ENCODE measurements at places on chromosomes 7 and 10.
A peak's percentile ranks its signal among the peaks of the same experiment; 100 is the strongest.

- no peak for DNase-seq
These were observed 22.5 kb downstream of the HHEX start for GRCh38 chr10:92712016-92712889.

DNA sequence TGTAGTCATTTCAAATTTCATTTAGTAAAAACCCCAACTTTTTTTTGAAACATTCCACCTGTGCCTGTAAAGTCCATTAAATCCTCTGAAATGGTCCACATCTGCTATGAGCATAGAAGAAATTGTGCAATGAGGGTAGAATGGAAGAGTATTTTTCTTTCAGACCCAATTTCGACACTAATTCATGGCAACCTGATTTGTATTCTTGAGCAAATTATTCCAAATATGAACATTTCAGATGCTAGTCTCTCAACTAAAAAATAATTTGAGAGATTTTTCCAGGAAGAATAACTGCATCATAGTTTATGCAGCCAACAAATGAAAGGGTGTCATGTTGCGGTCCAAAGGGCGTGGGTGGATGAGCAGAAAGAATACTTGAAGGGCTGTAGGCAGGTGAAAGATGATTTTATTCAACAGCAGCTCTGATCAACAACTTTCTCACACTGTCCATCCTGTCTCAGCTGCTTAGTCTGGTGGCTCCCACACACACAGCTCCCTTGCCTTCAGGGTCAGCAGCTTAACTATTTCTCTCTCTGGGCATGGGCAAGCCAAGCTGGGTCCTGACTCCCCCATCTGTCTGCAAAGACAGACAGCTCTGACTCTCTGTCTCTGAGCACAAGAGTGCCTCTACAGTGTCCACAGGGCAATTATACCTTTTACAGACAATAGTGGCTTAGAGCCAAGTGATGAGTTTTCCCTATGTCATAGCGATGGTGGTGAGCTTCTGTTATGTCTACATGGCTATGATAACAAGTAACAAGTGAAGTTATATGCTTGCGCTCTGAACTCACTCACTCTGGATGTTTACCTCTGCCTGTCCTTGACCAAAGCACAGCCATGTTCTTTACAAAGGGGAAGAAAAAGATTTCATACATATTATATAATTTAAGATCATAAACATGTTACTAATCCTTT is 11.5 kb downstream of the STEAP2 start:
- no peak for DNase-seq

DNA sequence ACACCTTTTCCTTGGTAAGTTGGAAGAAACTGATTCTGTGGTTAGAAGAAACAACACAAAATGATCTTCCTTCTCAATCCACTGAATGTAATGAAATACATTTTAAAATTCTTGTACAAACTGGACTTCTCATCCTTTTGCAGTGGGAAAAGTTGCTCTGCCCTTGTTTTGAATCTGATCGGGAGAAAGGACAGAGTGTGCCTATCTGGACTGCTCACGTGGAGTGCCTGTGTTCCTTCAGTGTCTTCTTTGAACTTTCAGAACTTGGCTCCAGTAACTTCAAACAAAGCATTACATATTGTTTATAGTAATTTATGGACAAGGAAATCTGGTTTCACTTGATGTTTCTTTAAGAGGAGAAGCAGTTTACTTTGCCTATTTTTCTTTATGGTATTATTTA is 17.1 kb downstream of the SLC26A3 start:
- no peak for DNase-seq

- peak; percentile 57 for DNase-seq
These were observed 159.6 kb downstream of the PARD3 start for GRCh38 chr10:34655286-34656170.

- DNase-seq: no peak
These were observed 570.8 kb upstream of the MGMT start for GRCh38 chr10:128896116-128896795.

DNA sequence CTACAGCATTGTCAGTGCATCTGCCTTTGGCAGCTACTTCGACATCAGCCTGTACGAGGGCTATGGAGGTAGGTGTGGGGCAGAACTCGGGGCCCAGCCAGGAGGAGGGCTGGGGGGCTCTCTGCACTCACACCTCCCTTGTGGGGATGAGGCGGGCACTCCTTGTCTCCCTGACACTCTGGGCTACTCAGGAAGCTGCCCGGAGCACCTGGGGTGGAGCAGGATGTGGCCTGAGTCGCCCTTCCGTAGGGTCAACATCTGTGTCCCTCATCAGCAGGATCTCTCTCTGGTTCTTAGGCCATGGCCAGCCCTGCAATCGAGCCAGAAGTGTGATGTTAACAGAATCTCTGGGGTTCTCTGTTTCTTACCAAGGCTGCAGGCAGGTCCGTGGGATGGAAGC is 40.2 kb downstream of the C10orf105 start:
- no peak for DNase-seq

- DNase-seq: no peak
These were observed 122.3 kb downstream of the JMJD1C start for GRCh38 chr10:63343476-63343875.

DNA sequence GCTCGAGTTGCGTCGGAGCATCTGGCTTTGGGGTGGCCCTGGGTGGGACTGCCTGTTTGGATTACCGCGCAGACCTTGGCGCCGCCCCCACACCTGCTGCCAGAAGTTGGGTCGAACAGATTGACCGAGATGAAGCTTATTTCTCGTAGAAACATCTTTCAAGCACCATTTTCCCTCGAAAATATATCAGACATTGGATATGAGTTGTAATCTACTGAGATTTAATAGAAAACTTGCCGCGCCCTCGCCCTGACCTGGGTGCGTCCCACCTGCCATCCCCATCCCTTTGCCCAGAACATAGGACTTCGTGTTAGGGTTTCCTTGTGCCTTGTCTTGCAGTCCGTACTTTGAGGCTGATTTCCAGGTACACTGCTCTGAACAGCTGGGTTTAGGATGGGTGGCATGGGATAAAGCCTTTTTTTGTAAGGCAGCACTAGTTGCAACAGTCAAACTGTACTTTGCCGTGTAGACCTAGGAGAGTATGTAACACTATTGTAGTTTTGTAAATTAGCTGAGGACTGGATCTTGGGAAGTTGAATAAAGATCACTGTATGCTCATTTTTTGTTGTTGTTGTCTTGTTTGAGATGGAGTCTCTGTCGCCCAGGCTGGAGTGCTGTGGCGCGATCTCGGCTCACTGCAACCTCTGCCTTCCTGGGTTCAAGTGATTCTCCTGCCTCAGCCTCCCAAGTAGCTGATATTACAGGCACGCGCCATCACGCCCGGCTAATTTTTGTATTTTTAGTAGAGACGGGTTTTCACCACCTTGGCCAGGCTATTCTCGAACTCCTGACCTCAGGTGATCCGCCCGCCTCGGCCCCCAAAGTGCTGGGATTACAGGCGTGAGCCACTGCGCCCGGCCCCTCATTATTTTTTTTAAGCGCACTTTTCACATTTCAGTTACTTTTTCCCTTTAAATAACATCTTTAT is 978 bp downstream of the OGDH start:
- DNase-seq: peak; percentile 37

DNA sequence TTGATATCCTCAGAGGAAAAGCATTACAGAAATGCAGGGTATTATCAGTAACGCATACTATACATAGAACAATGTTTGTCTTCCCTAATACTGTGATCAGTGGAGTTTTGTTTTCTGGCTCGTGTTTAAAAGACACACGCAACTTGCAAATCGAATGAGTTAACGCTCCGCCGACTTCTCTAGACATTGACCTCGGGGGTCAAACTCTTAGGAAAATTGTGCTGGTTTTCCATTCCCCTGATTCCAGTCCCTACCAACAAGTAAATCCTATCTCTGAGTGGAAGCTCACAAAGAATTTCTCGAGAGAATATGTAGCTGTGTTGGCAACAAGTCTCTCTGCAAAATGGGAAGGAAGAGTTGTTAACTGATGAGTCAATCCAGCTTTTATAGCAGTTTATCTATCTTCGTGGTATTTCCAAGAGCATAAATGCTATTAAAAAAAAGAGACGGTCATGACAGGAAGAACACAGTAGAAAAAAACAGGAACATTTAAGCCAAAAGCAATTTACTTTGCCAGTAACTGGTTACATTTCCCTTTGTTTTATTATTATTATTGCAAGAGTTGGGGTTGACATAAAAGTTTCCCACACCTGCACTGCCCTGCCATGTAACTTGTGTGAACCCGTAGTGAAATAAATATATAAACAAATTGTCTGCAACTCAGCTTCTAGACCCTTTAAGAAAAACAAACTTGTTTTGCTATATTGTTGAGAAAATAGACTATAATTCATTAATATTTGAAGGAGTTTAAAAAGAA is 144.4 kb downstream of the ARID5B start:
- DNase-seq: no peak

GRCh38 chr7:39749177-39749576 is 125.8 kb downstream of the RALA start:
- no peak for DNase-seq

- DNase-seq: no peak
These were observed 81.1 kb downstream of the CTTNBP2 start for GRCh38 chr7:117791877-117792780.

DNA sequence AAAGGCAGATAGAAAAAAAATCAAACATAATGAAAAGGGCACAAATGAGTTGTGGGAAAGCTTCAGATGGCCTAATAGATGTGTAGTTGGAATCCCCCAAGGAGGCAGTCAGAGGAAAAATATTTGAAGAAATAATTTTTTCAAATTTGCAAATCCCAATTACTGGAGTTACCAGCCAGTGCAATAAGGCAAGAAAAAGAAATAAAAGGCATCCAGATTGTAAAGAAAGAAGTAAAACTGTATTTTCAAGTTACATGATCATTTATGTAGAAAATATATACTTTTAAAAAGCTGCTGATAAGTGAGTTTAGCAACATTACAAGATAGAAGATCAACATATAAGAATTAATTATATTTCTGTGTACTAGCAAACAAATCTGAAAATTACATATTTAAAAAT is 329.0 kb downstream of the SDK1 start:
- DNase-seq: no peak

- DNase-seq: no peak
These were observed 2.5 kb downstream of the ENTPD1 start for GRCh38 chr10:95758351-95759025.

- DNase-seq: no peak
These were observed 469 bp upstream of the NOC3L start for GRCh38 chr10:94363251-94363565.

GRCh38 chr7:115085421-115085820 is 163.5 kb downstream of the MDFIC start:
- no peak for DNase-seq

DNA sequence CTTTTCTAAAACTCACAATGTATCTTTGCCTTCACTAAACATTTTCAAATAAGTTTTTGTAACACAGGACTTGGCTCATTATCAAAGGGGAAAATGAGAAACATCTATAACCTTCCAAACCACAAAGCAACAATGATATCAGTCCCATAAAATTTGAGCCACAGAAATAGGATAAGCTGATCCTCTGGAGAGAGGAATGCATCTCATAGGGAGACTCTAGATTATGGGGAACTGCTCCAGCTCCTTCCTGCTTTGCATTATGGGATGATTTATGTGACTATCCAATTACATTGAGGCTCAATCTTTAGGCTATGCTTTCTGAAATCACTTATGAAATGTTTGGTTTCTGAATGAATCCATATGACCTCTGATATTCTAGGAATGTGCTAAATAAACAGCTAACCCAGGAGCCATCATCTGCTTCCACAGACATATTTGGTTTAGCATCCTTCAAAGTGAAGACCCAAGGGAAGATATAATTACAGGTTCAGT is 70.4 kb downstream of the CUBN start:
- DNase-seq: no peak

DNA sequence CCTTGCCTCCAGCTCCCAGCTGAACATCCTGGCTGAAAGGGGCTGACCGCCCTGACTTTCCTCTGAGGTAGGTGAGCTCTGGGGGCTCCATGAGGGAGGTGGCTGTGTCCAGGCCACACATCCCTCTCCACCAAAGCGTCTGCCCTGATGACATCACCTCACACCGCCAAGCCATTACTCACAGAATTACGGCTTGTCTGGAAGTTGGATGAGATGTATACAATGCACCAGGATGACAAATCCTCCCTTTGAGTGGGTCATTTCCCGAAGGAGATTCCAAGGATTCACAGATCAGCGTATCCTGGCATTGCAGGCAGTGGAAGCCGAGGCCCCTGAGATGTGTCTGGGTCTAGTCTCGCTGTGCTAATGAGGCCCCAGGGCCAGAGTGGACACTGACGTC is 15.1 kb upstream of the RET start:
- DNase-seq: no peak

GRCh38 chr10:4617589-4617988 is 208.4 kb upstream of the AKR1E2 start:
- DNase-seq: no peak

DNA sequence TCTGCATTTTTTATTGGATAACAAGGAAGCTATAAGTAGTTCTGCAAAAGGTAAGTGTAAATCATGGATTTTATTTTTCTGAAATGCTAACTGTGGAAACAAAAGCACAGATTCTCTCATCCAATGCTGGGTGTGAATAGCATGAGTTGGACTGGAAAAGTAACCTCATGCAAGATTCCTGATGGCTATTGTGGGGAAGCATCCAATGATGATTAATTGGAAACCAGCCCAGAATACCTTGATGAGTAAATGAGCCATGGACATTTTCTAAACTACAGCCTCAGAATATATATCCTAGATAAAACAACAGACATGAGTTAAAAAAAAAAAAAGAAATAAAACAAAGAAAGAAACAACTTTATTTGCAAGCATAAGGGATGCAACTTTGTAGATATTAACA is 934.6 kb downstream of the CCSER2 start:
- DNase-seq: no peak

- no peak for DNase-seq
These were observed 154.3 kb downstream of the POLR1F start for GRCh38 chr7:19554581-19554980.

DNA sequence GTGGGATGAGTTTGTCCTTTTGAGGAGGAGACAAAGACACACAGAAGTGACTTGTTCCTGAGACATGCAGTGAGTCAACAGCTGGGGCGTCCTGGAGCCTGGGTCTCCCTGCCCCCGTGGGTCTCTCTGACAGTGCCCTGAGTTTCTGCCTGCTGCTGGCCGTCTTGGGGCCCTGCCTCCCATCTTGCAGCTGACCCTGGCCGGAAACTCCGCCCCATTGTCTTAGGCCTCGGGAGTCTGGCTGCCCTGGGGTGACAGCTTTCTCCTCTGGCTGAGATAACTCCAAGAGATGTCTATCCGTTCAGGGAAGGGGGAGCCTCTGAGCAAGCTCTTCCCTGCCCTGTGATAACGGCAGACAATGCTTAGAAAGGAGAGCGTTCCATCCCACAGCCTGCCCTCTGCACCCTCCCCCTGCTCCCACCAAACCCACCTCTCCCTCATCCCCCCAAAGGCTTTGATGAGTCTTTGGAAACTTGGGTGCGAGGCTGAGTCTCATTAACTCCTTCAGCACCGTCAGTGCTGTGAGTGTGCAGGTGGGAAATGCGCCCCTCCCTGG is 69.5 kb upstream of the PODXL start:
- peak; percentile 54 for DNase-seq

GRCh38 chr7:17134786-17135185 is 163.7 kb upstream of the AHR start:
- no peak for DNase-seq

GRCh38 chr10:52570490-52570889 is 202.1 kb downstream of the MBL2 start:
- DNase-seq: no peak

Measured in SK-N-DZ (cell line).